Amygdala (tissue), 56 donors: ENCODE measurements at places on chromosomes 1 and 21.

- no peak for DNase-seq
These were observed 55.4 kb upstream of the JAK1 start for GRCh38 chr1:65021795-65022194.

DNA sequence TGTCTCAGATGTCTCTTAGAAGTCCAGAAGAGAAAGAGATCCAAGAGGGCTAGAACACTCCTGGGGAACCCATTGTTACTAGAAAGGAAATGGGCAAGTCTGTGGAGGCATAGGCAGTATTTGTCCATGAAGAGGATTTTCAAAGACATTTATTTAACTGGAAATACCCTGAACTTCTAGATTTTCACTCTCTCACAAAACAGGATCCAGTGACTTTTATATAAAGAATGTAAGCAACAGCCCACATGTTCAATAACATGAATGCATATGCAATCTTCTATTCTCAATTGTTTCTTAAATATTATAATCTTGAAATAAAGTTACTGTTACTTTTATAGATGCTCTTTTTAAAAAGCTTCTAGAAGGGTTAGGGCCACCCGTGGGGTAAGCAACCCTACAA, 53.4 kb downstream of the TBX15 start:
- no peak for DNase-seq

GRCh38 chr1:229111703-229112319, 159.1 kb upstream of the RAB4A start:
- no peak for DNase-seq

GRCh38 chr21:36803816-36804439, 105.0 kb downstream of the SIM2 start:
- DNase-seq: no peak

GRCh38 chr1:38283696-38284470, 237.3 kb upstream of the POU3F1 start:
- no peak for DNase-seq
